ENCODE measurements at places on chromosomes 13 and 19.

GRCh38 chr19:9836021-9836420 lies 903 bp downstream of the PIN1 start:
- DNase-seq, result no peak

DNA sequence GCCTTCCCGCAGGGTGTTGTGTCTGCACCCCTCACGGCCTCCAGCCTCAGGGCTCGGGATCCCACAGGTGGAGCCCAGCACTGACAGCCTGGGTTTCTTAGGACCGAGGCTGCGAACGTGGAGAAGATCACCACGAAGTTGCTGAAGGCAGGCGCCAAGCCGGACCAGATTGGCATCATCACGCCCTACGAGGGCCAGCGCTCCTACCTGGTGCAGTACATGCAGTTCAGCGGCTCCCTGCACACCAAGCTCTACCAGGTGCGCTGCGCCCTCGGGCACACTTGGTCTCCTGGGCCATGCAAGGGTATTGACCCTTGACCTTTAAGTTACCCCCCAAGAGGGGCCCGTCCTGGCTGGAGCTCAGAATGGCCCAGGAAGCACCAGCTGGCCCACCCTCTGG lies 29.0 kb downstream of the UPF1 start:
- no peak for DNase-seq

- no peak for DNase-seq
Measured at GRCh38 chr13:94233401-94233800, 246.1 kb downstream of the DCT start.

DNA sequence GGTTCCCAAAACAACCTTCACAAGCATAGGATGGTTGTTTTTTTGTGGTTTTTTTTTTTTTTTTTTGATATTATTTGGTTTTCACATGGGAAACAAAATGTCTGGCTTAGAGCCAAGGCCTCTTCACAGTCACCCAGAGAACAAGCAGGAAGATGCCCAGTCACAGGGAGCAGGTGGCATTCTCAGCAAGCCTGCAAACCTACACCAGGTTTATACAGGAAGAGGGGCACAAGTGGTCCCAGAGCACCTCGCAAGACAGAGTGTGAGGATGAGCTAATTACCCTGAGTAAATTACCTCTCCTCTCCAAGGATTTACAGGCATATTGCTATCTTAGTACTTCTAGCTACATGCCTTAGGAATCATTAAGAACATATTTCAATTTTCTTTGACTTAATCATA lies 1375.6 kb downstream of the EFNB2 start:
- DNase-seq, result no peak

DNA sequence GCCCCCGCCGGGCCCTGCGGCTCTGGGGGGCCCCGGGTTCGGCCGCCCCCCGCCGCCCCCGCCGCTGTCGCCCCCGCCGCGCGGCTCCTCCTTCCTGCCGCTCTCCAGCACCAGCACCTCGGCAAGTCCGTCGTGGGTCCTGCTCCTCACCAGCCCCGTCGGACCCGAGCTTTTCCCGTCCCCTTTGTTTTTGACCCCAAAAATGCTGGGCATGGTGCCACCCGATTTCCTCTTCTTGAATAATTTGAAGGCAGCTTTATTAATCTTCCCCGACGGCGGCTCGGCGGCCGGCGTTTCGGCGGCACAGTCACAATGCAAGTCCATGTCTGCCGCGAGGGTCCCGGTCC lies 945 bp downstream of the AMER2 start:
- no peak for DNase-seq

GRCh38 chr13:102033386-102033785 lies 368.5 kb downstream of the FGF14 start:
- no peak for DNase-seq

DNA sequence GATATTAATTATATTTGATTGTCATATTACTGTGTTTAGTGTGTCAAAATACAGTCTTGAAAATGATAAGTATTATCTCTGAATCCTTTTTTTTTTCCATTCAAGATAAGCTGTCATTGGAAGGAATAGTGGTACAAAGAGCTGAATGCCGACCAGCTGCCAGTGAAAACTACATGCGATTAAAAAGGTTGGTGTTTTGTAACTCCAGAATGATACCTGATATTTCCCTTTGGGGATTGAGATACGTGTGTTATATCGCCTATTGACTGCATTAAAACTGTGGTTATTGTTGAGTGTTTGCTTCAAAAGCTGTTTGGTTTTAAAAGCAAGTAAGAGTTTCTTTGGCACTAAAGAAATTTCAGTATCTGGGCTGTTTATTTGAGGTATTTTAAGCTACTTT lies 6.5 kb upstream of the KCTD4 start:
- no peak for DNase-seq

- DNase-seq, result no peak
Measured at GRCh38 chr13:113421673-113422270, 31.5 kb downstream of the ADPRHL1 start.

DNA sequence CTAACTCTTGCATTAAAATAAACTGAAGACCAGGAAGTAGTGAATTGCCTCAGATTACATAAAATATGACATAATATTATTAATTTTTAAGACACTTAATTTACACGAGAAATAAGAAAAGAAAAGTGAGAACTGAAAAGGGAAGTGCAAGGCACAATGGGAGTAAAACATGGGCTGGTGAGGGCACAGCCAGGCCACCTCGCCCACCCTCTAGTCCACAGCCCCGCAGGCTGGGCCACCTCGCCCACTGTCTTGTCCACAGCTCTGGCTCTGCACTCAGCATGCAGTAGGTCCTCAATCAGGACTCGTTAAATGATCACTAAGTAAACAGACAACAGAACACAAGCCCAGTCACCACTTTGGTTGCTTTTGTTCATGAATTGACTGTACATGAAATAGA lies 67.8 kb upstream of the ARHGEF7 start:
- DNase-seq, result no peak

- DNase-seq, result no peak
Measured at GRCh38 chr19:47406711-47407416, 12.5 kb downstream of the MEIS3 start.

DNA sequence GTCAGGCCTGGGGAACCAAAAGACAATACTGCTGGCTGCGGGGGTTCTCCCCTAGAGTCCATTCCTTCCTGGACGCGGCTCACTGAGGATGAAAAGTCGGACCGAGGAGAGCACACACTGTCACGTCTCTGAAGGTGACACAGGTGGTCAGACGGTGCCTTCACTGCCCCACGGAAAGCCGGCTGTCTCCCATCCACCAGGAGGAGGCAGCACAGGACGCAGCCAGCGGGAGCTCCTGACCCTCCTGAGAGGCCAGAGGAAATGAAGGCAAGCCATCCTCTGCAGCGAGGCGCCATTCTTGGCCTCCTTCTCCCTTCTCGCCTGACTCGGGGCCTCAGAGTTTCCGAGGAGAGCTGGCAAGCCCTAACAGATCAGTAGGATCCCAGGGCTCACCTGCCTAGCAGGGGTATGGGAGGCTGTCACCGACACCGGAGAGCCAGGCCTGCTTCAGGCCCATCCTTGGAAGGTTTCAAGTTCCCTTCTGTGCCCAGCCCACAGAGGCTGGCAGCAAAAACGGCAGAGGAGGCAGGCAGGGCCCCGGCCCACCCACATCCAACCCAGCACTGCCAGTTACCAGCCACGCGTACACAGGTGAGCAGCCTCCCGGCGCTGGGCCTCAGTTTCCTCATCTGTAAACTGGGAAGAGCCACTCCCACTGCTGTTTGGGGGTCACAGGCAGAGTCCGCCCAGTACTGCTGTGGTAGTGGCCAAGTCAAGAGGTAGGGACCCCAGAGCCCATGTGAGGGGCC lies 4.5 kb downstream of the REXO1 start:
- DNase-seq, result no peak

- no peak for DNase-seq
Measured at GRCh38 chr13:21516805-21517204, 57.7 kb upstream of the ZDHHC20 start.

DNA sequence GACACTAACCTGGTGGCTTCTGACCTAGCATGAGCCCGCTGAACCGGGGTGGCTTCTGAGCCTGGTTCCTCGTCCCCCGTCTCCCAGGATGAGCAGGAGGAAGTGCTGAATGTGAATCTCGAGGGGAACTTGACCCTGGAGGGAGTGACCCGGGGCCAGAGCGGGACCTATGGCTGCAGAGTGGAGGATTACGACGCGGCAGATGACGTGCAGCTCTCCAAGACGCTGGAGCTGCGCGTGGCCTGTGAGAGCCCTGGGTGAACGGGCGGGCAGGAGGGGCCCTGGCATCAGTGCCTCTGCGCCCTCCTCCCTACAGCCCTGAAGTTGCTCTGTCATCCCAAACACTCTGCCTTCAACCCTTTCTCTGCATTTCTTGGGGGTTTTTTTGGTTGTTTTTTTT lies 5.6 kb downstream of the BCAM start:
- DNase-seq, result no peak

DNA sequence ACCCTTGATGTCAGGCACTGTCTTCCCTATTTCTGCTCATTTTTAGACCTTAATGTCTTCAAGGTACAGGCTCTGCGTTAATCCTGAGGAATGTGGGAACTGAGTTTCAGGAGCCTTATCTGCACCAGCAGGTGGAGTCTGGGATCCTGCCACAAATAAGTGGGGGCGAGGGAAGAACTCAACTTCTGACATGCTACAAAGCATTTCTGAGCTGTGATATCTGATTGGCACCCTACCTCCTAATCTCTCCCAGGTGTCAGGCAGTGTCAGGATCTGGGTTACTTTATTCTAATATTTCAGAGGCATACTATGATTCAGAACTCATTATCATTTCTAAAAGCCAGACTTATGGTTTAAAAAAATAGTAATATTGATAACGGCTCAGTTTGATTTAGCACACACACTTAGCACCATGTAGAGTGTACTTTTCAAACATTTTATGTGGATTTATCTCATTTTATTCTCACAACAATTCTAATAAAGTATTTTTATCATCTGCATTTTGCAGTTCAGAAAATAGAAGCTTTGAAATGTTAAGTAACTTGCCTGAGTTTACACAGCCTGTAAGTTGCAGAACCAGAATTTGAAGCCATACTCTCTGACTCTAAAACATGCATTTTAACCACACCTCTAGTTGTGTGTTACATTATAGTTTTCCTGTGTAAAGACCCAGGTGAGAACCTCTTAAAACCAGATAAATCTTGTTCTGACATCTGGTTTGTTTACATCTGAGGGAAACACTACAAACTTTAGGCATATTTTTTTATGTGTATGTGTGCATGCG lies 358.6 kb downstream of the TDRD3 start:
- no peak for DNase-seq
